ENCODE measurements at places on chromosomes 3 and 15. TPM values are rescaled to one million over a fixed set of nuclear protein-coding genes. Genes with fewer than 3 reads are reported as not detected.

LCTL gene
- polyA plus RNA-seq, result 0.38 TPM

CD200 gene
- polyA plus RNA-seq, result 58.0 TPM

PTX3 gene
- polyA plus RNA-seq, result 41.3 TPM

SLC12A1 gene
- 0.84 TPM for polyA plus RNA-seq

DNA sequence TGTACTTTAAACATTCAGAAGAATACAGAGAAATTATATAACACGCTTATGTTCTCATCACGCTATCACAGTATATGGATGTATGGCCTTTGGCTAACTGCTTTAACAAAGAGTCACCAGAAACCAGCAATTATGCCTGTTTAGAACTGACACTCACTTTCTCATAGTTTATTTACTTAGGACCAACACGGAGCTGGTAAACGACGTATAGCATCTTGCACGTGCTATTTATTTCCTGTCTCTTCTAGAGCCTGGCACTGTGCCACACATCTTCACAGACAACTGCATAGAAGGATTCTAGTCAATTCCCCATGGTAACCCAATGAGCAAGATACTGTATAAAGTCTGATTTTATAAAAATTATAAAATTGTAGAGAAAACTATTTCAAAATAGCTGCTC is 43.6 kb downstream of the TBC1D2B start:
- no peak for DNase-seq

GRCh38 chr3:81726735-81727134 is 34.7 kb downstream of the GBE1 start:
- no peak for DNase-seq

GRCh38 chr3:16126634-16127033 is 47.8 kb upstream of the GALNT15 start:
- no peak for DNase-seq

DNA sequence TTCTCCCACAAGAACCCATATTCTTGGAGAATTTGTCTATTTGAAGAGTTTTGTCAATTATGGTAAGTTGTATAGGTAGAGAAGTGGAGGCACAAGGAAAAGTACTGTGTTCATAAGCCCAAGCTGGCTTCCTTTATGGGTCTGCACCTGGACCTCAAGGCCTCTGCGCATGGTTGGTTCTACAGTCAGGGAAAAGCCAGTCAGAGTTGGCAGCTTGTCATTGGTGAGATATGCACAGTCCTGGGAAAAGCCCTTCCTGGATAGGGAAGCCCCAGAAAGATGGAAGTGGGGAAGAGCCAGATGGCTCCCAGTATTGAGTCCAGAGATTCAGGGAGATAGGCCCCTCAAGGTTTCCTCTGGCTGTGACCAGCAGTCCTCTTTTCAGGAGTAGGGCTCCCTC is 15.8 kb downstream of the BOC start:
- no peak for DNase-seq

DNA sequence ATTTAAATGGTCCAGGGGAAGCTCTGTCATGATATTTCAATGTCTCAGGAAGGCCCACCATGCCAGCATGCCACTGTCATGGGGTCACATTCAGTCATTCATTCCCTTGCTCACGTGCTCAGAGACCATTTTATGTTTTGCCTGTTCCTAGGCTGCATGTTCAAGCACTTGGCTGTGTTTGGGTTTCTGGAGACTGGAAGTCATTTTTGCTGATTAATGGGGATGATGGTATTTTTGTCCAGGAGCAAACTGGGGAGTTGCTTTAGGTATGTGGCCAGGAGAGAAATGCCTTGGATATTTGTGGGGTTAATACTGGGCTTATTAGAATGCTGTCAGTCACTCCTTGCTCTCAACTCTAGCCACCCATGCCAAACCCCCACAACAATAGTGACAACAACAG is 303.5 kb downstream of the PTPRG start:
- DNase-seq, result no peak

DNA sequence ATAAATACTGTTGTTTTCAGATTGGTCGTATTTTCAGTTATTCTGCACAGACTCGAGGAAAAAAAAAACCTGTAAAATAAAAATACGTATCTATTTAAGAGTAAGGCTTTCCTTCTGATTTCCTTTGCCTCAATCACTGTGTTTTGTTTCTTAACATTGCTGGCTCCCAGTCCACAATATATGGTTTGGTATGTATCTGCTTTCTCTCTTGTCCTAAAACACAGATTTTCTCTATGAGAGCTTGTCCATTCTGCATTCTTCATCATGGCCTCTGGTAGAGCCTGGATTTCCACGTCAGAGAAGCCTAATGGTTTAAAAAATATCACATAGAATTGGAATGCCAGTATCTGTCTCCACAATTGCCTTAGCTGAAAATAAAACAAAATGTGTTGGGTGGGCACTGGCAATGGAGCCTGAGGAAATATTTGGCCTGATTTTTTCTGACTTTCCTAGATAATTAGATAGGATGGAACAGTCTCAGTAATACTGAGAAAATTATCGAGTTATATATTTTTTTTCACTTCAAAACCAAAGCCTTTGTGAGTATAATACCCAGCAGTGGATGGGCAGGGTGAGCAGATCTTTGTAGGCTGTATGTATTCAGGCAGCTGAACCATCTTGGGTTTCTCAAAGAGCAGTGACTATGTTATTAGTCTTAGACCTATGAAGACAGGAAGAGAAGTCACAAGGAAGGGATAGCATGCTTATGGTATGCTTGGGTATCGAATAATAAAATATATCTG is 1.9 kb downstream of the CD200 start:
- DNase-seq, result no peak

DNA sequence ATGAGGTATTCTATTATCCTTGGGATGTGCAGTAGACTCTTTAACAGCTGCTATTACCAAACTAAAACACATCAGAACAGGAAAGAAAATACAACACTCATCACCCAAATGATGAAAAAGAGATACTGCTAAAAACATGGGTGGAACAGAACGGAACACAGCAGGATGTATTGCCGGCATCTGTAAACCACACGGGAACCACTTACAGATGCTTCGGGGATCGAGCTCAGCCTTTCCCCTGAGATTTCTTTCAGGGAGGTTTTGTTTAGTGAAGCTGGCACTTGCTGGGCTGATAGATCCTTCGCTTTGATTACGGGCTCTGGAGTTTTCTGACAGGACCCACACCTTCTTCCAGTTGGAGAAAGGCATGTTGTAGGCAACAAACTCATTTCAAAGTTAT is 182.3 kb upstream of the FAM3D start:
- no peak for DNase-seq

DNA sequence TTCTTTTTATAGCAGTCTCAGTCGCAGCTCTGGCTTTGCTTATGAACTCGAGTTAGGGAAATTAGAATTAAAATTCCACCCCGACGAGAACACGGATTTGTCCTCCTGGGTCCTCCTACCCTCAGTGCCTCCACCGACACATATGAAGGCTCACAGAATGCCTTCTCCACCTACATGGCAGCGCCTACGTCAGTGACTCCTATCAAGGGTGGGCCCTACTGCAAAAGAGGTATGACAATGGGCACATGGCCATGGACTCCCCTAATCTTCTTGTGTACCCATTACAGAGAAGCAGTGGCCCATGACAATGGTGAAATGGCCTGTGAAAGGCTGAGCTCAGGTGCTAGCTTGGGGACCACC is 173.0 kb upstream of the TLE3 start:
- no peak for DNase-seq

GRCh38 chr3:112304611-112305010 is 10.6 kb upstream of the SLC9C1 start:
- no peak for DNase-seq

GRCh38 chr15:74229686-74230085 is 6.4 kb upstream of the CCDC33 start:
- no peak for DNase-seq

- DNase-seq, result no peak
Measured at GRCh38 chr3:171699601-171700000, 110.7 kb downstream of the PLD1 start.

DNA sequence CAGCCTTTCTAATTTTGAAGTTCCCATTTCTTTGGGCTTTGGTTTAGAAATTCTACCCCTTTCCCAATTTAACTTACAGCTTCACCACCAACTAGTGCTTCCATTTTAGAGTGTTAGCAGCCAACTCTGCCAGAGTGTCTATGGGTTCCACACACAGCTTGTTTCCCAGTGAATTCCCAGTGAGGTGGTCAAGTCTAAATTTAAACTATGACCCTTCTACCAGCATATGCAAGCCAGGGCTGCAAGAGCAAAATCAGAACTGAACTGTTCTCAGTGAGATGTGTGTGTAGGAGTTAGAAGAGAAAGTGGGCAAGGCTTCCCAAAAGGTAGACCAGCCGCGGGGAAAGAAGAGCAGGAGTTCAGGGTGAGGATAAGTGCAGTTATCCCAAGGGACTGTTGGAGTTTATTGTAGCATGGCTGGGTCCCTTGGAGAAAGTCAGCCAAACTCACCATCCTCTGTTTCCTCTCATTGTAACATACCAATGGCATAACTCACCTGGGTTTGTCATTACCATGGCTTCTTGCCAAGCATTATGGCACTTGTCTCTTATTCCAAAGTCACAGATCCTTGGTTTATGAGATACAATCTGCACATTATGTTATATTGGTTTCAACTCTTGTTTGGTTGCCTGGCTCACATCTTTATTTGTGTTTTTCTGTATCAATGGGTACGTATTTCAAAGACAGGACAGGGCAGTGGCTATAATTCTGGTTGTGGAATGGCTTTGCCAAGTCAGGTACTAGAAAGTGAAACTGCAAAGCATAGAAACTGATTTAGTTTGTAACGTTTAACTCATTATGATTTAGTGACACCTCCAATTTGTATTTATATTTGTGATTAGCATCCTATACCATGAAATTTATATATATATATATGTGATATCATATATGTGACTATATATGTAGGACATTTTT is 130.2 kb upstream of the UMPS start:
- DNase-seq, result no peak

DNA sequence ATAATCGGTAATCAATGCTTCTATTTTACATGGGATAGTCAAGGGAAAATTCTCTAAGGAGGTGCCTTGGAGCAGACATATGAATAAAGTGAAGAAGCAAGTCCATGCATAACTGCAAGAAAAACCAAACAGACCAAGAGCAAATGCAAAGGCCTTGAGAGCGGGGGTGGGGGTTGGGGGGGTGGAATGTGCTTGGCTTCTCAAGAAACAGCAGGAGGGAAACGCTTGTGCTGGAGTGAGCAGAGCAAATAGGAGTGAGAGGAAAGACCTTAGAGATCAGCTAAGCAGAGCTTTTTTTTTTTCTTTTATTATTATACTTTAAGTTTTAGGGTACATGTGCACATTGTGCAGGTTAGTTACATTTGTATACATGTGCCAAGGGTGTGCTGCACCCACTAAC is 260.8 kb downstream of the ARPP21 start:
- no peak for DNase-seq

DNA sequence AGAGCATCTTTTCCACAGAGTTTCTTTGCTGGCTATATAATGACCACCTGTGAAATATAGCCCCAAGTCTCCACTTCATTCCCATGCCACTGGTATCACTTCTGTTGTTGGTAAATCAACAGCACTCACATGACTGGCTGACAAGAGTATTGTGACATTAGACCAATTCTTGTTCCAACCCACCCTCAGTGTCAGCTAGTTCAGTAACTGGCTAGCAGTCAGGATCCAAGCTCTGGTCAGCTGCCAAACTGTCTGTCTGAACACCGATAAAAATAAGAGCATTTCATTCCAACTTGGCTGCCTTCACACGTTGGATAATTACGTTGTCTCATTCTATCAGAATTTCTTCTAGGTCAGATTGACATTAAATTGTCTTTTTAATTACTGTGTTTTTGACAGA is 166.5 kb downstream of the USP13 start:
- DNase-seq, result no peak

GRCh38 chr15:87489902-87490665 is 766.5 kb downstream of the NTRK3 start:
- no peak for DNase-seq

DNA sequence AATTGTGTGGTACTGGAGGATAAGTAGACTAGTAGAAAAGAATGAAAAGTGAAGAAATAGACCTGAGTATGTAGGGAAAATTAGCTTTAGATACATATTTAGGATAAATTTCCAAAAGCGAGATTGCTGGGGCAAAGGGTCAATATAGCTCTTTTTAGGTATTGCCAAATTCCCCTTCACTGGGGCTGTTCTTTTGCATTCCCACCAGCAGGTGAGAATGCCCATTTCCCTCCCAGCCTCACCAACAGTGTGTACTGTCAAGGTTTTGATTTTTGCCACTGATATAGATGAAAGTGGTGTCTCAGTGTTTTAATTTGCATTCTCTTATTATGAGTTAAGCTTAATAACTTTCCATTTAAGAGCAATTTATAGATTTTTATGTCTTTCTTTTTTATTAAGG is 35.7 kb upstream of the BHLHE40 start:
- no peak for DNase-seq

DNA sequence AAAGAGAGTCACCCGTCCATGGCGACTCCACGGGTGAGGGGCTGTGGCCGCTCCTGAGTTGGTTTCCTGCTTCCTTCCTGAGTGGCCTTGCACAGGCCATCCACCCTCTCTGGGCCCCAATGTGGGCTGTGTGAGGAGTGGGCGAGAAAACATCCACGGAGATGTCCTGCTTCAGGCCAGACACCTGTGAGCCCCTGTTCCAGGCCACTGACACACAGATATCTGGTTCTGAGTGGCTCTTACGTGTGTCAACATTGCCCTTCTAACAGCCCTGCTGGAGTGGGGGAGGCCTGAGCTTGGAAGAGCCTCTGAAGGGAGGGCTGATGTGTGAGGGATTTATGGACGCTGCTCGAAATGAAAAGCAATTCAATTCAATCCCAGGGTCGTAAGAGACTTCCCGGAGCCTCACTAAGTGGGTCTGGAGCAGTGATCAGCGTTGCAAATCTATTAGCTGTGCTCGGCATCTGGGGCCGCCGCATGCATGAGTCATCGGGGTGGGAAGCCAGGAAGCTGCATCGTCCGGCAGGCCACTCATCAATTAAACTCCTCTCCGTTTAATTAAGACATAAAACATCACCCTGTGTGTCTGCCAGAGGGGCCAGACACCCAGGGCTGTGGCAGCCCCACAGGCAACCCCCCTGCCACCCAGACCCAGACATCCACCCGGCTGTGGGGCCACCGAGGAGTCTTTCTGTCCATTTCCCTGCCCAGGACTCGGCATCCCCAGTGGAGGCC is 20.0 kb upstream of the PRR23E start:
- DNase-seq, result no peak

DNA sequence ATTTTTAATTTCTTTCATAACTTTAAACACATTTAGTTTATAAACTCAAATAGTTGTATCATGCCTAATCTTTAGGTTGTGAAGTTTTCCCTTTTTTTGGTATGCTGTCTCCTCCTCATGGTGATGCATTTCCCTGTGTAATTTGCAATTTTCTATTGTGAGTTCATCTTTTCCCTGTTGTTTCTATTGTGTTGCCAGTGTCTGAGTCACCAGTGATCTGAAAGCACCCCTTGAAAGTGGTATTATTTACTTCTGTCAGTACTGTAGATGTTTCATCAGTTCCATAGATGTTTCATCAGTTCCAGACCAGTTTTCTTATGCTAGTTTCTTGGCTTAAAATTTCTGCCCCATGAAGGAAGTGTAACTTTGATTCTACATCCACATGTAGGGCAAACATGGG is 80.6 kb downstream of the OXSM start:
- DNase-seq, result no peak

DNA sequence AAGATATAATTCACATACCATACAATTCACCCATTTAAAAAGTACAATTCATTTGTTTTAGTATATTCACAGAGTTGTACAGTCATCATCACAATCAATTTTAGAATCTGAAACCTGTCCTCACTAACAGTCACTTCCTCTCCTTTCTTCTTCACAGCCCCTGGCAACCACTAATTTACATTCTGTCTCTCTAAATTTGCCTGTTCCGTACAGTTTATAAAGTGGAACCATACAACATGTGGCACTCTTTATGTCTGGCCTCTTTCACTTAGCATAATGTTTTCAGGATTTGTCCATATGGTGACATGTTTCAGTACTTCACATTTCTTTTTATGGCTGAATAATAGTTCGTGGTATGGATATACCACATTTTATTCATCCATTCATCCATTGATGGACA is 22.7 kb downstream of the ERICH6 start:
- DNase-seq, result no peak
